ENCODE measurements at places on chromosomes 2 and 18.

- no peak for DNase-seq
Measured at GRCh38 chr18:1075322-1075721, 170.7 kb downstream of the ADCYAP1 start.

- DNase-seq: no peak
Measured at GRCh38 chr2:12863937-12864336, 147.2 kb downstream of the TRIB2 start.

- peak; percentile 32 for DNase-seq
Measured at GRCh38 chr18:79819968-79820351, 22.2 kb downstream of the KCNG2 start.

GRCh38 chr2:60534052-60534685 is 19.3 kb downstream of the BCL11A start:
- no peak for DNase-seq

GRCh38 chr2:112958428-112959108 is 19.2 kb upstream of the IL36G start:
- DNase-seq: no peak

- DNase-seq: no peak
Measured at GRCh38 chr2:2860589-2861300, 516.9 kb downstream of the EIPR1 start.

DNA sequence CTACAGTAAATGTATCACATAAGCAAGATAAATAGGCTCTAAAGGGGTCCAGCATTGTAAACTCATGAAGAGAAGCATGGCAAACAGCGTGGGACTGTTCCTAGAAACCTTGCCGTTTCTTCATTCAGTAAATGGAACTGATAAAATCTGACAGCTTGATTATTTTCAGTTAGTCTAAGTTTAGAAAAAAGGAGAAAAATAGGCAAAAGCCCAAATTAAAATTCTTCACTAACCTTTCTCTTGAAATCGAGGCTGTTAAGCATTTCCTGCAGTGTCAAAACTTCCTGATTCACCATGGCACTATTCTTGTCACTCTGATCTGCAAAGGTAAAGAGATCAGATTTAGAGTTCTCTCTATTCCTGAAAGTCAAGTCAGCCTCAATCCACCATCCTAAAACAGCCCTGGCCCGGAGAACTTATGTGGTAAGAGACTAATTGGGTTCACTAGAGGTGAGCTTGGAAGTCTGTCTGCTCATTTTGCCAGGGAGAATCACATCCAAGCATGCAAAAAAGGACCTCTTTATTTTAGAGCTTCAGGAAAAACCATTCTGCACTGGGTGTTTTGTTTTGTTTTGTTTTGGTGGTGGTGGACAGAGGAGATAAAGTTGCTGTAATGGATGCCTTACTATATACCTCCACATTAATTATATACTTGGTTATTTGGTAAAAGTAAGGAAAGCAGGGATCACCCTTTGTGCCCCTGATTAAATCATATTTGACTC is 52.4 kb upstream of the STAT1 start:
- DNase-seq: no peak

DNA sequence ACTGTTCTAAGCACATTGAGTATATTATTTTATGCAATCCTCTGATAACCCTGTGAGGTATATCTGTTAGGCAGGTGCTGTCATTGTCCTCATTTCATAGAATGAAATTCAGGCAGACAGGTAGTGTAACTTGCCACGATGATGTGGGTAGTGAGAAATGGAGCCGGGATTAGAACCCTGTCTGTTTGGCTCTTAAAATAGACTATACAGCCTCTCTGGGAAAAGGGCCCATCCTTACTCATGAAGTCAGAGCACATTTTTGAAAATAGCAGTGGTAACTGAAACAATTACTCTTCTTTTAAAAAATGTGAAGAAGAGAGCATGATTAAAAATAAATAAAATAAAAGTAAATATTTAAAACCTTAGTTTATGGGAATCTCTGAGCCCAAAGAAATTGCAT is 23.0 kb downstream of the FAM171B start:
- DNase-seq: no peak

- DNase-seq: no peak
Measured at GRCh38 chr18:63906056-63906455, 1.7 kb upstream of the SERPINB10 start.

DNA sequence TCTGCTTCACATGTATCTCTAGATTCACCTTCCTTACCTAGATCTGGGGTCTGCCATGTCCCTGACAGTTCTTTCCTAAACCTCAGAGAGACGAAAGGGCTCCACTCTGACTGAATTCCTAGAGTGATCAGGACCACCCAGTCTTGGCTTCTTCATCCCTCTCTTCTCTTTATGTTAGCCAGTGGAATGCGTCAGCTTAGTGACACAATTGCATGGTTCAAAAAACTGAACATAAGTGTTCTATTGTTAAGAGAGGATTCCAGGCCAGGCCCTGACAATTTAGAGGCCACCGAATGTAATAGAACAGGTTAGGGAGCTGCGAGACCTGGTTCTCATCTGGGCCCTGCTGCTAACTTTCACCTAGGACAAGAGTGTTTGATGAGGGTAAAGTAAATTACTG is 10.0 kb downstream of the PRELID3A start:
- peak; percentile 78 for DNase-seq

DNA sequence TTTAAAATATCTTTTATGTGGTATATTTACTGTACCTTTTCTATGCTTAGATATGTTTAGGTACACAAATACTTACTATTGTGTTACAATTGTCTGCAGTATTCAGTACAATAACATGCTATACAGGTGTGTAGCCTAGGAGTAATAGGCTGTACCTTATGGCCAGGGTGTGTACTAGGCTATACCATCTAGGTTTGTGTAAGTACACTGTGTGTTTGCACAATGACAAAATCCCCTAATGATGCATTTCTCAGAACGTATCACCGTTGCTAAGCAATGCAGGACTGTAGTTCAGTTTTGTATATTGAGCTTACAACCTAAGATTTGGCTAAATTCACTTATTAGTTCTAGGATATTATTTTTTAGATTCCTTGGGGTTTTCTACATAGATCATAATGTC is 332.3 kb upstream of the HS6ST1 start:
- DNase-seq: no peak

GRCh38 chr2:159902722-159903121 is 104.7 kb upstream of the CD302 start:
- no peak for DNase-seq

DNA sequence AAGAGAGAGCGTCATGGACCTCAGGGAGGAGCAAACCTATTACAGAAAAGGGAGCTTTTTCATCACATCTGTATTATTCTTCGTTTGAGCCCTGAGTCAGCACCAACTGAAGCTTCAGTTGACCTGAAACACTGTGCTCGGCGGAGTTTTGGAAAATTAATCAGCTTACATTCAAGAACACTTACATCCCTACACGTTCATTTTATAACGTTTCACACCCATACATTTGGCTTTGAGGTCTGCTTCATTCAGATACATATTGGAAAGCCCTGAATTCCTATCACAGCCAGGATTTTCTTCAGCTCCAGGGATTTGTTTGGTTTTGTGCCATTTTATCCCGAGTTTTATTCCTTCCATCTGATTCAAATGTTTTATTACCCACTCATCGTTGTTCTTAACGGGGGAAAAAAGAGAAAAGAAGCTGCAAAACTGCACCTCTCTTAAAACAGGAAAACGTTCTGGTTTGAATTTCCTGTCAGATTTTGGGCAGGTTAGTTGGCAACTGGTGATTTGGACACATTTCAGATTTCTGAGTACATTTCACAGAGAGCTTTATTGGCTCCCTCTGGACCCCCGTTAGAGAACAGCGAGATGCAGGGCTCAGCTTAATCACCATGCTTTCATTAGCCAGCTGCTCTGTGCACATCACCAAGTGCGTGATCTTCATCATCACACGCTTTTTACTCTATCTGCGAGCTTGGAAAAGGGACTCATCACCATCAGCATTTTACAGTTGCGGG is 88.8 kb downstream of the CDC42EP3 start:
- no peak for DNase-seq

GRCh38 chr2:74275228-74275627 is 68.0 kb downstream of the SLC4A5 start:
- no peak for DNase-seq

DNA sequence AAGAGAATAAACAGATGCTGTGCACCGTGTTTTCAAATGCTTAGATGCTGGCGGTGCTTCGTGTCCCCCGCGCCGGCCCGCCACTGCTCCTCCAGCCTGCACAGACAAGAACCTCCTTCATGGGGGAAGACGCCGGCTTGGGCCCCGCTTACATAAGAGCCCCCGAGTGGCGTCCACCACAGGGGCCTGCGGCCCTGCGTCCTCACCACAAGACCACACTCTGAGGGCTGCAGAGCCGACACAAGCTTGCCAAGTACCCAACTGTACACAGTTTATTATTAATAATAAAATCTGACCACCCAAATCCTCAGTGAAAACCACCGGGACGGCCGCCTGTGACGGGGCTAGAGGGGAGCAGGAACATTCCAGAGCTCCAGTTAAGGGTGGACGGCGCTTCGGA is 232.2 kb downstream of the HDAC4 start:
- peak; percentile 36 for DNase-seq

DNA sequence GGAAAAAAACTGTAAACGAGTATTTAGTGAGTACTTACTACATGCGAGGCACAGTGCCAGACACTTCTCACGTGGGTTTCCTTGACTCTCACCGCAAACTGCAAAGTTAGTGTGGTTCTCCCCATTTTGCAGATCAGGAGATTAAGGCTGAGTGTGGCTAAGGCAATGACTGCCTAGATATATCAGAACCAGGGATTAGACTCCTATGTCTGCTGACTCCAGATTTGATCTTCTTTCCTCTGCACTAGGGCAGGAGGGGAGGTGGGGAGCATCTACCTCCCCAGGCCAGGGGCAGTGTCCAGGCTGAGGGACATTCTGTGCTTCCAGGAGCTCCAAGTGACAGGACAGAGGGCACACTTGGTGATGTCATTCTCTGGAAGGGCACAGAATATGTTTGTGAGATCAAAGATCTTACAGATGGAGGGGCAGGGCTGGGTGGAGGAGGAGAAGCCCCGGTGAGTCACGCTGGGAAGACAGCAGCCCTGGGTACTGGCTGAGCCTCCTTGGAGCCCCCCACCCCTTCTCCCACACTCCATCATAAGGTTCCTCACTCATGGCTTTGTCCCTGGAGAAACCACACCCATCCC is 92.4 kb downstream of the RHOB start:
- DNase-seq: no peak

- DNase-seq: peak; percentile 19
Measured at GRCh38 chr2:111665551-111666116, 218.4 kb downstream of the ANAPC1 start.

DNA sequence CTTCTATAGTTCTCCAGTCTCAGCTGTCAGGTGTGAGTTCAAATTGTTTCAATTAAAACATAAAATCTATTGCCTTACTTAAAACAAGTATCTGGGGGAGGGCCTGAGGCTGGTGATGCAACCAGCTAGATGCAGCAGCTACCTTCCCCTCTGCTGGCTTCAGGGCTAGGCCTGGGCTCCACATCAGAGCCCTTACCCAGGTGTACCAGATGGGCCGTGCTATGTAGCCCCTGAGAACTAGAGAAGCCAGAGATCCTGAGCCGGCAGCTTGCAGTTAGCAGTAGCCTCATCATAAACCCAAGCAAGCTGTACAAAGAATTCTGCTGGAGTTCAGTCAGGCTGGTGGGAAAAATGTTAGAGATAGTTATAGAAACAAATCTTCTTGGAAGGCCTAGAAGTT is 97.7 kb upstream of the ACAA2 start:
- DNase-seq: no peak

DNA sequence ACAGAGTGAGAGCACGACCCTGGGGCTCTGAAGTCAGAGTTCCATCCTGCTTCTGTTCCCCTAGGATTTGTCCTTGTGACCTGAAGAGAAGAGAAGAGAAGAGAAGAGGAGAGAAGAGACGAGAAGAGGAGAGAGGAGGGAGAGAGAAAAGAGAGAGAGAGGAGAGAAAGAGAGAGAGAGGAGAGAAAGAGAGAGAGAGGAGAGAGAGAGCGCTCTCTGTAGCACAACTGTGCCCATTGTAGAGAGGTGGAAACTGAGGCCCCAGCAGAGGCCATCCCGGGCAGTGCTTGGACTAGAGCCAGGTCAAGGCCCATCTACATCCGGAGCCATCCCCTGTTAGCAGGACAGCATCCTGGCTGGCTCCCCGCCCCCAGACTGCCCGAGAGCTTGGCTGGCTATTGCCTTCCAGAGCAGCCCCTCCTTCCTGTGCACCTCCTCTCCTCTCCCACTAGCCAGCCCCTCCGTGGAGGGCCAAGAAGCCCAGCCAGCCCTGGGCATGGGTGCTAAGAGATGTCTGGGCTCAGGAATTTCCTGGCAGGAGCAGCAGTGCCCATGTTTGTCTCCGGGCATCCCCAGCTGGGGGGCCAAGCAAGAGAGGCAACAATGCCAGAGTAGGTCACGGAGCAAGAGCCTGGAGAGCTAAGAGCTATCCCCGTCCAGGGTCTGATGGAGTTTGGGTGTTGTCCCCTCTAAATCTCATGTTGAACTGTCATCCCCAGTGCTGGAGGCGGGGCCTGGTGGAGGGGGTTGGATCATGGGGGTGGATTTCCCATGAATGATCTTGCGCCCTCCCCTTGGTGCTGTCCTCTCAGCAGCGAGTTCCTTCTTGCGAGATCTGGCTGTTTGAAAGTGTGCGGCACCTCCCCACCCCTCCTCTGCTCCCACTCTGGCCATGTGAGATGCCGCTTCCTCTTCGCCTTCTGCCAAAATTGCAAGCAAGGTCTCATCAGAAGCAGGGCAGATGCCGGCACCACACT is 18.2 kb upstream of the GPR55 start:
- peak; percentile 52 for DNase-seq

DNA sequence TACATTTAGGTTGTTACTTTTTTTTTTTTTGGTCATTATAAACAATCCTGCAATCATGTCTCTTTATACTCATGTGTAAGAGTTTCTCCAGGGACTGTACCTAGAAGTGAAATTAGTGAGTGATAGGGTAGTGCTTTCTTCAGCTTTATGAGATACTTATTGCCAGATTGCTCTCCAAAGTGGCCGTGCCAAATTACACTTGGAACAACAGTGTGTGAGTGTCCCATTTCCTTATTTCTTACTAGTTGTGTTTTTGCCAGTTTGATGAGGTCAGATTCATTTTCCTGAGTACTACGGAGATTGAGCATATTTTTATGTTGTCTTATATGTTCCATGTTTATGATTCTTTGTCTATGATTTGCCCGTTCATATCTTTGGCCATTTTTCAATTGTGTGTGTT is 39.2 kb downstream of the GALNT1 start:
- DNase-seq: no peak

- DNase-seq: no peak
Measured at GRCh38 chr2:224077773-224078507, 38.9 kb upstream of the SERPINE2 start.

- DNase-seq: no peak
Measured at GRCh38 chr2:220999356-220999755, 572.7 kb downstream of the EPHA4 start.

GRCh38 chr2:127158614-127159290 is 51.8 kb upstream of the BIN1 start:
- DNase-seq: peak; percentile 23

- DNase-seq: no peak
Measured at GRCh38 chr2:241499146-241499965, 9.0 kb downstream of the STK25 start.

DNA sequence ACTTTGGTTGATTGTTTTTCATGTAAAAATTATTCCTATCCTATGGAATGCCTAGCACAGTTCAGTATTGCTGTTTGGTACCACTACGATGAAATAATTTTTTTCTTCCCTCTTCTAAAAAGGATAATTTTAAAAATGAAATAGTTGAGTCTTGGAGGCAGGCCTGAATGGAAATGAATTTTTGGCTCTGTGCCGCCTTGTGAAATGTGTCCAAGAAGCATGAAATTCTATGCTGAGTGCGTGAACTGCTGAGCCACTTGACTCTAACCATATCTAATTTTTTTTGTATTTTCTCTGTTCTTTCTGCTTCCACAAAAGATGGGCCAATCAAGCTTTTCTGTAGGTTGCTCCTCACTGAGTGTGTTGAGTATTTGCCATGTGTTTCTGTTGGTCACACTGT is 95.0 kb downstream of the PRPF40A start:
- DNase-seq: no peak

GRCh38 chr18:23956483-23956882 is 58.1 kb upstream of the TTC39C start:
- no peak for DNase-seq

Measured in islet precursor cell (in vitro differentiated cells).